ENCODE measurements at places on chromosomes 7 and 10. TPM values are rescaled to one million over a fixed set of nuclear protein-coding genes. Genes with fewer than 3 reads are reported as not detected.

The THNSL1 gene
- total RNA-seq = 0.58 TPM

The SEMA4G gene
- total RNA-seq = 1.2 TPM

The TACC2 gene
- 23.9 TPM for total RNA-seq

DNA sequence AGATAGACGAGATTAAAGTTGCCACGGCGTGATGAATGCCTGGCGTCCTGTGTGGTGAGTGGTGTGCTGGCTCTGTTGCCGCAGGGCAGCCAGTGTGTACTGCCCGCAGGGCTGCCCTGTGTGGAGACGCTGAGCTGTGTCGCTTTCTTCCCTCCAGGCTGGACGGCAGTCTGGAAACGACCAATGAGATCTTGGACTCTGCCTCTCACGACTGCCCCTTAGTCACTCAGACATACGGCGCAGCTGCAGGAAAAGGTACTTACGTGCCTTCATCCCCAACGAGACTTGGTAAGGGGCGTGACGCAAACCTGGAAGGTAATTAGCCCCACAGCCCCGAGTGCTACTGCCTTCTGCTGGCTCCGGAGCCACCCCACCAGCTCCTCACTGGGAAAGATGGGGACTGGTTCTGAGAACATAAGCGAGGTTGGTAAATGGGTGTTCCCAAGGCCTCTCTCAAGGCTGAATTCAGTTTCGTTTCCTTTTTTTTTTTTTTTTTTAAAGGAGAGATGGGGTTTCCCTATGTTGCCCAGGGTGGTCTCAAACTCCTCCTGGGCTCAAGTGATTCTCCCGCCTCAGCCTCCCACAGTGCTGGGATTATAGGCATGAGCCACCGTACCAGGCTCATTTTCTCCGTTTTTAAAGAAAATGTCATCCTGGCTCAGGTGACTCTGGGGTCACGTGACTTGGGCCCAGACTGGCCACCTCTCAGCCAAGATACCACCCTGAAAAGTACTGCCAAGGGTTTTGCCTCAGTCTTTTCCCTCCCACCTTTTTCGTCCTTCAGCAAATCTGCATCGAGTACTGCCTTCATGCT lies 39.6 kb downstream of the WIPI2 start:
- no peak for DNase-seq

DNA sequence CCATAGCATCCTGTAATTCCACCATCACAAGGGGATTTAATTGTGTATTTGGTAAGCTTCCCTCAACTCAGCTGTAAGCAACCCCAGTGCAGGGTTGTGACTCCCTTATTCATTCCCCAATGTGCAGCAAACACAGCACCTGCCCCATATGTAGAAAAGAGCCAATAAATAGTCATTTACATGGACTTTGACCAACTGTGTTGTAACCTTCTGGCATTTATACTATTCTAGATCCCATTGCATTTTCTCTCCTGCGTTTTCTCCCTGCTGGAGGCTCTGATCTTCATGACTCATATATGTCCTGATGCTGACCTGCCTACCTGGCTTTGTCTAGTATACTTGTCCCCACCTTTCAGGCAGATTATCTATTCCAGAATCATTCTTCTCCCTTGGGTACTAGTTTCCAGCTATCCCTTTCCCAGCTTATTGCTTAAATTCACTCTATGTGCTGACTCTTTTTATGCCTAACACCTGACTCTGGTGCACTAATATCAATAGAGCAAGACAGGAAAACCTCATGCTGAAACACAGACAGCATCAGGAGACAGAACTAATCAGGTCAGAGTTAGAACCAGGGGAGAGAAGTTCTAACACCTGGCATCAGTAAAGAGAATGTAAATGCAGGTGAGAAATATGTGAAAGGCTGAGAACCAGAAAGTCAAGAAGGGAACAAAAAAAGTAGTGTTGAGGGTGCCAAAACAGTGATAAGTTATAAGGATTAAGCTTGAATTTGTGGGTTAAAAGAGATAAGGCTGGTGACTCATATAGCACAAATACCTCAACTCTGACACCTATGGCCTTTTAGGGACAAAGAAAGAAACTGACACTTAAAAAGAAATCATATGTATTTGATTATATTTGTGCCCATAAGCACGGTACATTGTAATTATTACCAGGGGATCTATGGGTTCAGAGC lies 402.7 kb downstream of the IPMK start:
- peak; percentile 56 for DNase-seq
